ENCODE measurements at places on chromosomes 13 and 19.

DNA sequence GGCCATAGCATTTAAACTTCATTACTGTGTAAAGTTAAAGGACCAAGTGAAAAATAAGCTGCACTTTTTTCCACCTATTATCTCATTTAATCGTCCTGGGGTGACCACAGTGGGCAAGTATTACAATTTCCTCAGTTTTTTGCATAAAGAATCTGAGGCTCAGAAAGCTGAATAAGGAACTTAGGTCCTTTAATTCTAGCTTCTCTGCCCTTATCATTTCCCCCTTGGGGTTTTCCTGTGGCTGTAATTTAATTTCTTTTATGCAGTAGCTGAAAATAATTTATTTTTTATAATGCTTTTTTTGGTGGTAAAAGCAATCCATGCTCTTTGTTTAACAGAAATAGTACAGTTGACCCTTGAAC lies 59.8 kb upstream of the RCBTB2 start:
- DNase-seq: no peak

DNA sequence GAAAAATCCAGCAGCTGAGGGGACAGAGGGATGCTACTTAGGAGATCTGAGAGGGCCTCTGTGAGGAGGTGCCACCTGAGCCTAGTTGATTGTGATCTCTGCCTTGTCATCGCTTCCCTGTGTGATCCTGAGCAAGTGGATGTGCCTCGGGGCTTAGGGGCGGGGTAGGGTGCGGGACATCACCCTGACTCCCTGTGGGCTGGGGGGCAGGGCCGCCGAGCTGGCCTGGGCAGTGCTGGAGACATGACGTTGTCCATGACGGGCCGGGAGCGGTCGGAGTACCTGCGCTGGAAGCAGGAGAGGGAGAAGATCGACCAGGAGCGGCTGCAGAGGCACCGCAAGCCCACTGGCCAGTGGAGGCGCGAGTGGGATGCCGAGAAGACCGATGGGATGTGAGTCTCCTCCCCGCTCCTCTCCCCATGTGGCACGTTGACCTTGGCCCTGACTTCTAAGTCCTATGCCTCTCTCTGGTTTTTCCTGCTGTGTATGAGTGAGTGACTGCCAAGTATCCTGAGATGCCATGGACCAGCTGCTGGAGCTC lies 8.2 kb upstream of the INAFM1 start:
- no peak for DNase-seq

DNA sequence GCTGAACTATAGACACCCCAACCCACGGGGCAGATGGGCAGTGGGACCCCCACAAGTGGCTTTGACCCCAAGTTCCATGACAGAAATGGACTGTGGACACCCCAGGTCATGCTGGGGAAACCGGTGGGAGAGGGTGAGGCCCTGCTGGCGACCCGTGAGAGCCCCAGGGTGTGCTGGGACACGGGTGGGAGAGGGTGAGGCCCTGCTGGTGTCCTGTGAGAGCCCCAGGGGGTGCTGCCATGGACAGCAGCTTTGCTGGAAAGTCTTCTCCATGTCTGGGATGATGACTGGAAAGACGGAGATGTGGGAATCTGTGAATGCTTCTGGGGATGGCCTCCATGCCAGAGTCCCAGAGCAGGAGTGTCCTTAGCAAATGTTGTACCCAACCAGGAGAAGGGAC lies 148.4 kb downstream of the URI1 start:
- DNase-seq: no peak

DNA sequence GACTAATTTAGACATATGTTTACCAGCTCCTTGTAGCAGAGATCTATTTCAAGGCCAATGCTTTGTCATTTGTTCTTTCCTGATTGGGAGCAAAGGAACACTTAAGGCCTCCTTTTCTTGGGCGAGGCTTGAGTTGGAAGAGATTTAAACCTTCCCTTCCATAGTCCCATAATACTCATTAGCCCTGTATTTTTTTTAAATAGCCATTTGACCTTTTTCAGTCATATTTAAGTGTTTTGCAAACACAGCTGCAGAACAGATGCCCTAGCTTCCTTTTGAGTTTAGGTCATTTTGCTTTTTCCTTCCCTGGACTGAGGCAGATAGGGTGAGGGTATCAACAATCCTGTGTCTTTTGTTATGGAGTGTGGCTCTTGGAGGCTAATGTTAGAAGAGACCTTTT lies 198.3 kb downstream of the NBEA start:
- no peak for DNase-seq

DNA sequence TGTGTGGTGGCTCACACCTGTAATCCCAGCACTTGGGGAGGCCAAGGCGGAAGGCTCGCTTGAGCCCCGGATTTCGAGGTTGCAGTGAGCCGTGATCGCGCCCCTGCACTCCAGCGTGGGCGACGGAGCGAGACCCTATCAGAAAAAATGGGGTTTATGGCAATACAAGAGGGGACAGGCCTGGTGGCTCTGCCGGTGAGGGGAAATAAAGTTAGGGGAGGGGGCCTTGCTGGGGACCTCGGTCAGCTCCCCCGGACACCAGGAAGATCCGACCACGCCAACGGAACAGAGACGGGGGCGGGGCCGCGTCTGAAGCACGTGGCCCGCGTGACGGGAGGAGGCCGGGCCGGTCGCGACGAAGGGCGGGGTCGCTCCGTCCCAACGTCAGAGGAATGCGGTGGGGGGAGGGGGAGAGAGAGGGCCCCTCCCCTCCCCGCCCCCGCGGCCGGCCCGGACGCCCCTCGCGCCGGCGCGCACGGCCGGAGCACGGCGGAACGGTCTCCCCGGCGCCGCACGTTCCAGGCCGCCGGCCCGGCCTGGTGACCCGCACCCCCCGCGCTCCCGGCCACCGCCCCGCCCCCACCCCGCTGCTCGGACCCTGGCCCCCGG lies 1.9 kb upstream of the HNRNPL start:
- peak; percentile 95 for DNase-seq

DNA sequence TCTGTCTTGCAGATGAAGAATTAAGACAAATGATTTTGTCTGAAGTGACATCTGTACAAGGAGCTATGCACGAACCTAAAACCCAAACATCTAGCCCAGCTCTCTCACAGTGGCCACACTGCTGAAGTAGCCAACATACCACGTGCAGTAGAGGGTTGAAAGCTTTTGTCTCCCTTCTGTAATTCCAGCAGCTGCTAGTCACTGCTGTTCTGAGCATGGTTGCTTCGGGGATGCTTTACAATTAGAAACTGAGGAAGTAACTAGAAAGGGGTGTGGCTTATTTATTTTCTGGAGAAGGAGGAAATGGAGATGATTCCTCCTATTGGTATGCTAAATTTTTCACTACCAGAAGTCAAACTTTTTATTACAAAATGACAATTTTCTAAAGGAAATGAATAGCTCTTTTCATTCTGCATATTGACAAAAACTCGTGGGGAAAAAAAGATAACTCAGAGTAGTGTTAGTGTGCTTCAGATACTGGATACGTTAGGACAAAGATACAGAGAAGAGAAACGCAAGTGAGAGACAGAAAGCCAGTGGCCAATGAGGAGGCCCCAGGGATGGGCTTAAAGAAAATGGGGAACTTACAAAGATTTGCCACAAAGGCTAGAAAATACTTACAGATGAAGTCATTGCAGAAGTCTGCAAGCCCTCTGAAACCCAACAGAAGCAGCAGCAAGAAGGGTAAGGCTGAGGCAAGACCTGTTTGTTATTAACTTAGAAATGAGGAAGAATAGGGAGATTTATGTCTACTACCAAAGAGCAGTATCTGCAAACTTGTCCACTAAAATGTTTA lies 192.7 kb upstream of the MIR17HG start:
- DNase-seq: no peak

DNA sequence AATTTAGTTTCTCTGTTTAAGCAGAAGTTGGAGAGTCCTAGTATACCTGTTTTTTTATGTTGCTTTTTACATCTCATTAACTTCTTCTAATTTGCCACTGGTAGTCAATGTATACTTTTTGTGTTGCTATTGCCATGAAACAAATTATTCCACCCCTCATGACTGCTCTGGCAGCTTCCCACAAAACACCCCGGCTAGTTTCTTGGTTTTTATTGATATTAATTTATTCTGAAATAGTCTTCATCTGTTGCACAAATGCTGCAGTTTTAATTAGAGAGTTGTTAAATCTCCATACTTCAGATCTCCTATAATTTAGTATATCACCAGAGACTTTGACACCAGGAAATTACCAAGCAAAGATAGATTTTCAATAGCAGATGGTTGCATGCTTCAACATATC lies 1159.3 kb upstream of the PRR20A start:
- DNase-seq: no peak

GRCh38 chr13:51995677-51996551 lies 15.3 kb downstream of the ATP7B start:
- peak; percentile 42 for DNase-seq

DNA sequence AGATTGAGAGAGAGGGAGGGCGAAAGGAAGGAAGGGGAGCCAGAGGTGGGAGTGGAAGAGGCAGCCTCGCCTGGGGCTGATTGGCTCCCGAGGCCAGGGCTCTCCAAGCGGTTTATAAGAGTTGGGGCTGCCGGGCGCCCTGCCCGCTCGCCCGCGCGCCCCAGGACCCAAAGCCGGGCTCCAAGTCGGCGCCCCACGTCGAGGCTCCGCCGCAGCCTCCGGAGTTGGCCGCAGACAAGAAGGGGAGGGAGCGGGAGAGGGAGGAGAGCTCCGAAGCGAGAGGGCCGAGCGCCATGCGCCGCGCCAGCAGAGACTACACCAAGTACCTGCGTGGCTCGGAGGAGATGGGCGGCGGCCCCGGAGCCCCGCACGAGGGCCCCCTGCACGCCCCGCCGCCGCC lies at the start of gene TNFSF11:
Gene TNFSF11, plus strand, starts transcription at position 142 of the 400 bp plus-strand sequence. Its CDS starts 152 bp downstream, at position 294.
- DNase-seq: peak; percentile 26

GRCh38 chr13:40028446-40028845 lies 373.0 kb downstream of the COG6 start:
- no peak for DNase-seq

GRCh38 chr13:50842251-50842989 lies 1.1 kb downstream of the DLEU7 start:
- DNase-seq: no peak

GRCh38 chr19:58559275-58560006 lies 1.0 kb upstream of the UBE2M start:
- peak; percentile 96 for DNase-seq

DNA sequence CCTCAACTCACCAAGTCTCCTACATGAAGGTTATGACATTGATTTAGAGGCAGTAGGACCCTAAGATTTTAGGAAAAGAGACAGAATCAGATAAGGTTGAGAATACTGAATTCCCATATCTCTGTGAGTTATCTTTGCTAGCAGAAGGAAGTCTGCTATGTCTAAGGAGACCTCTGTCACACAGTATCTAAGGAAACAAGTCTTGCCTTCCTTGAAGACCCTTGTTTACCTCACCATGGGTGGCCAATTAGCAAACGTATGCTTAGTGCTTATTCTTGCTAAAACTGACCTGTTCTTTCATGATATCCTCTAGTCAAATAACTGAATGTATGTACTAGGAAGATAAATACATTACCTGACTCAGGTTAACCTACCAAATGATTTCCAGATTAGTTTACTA lies 855.4 kb upstream of the SLITRK1 start:
- no peak for DNase-seq

- no peak for DNase-seq
Measured at GRCh38 chr19:19081642-19082151, 17.9 kb downstream of the SLC25A42 start.

DNA sequence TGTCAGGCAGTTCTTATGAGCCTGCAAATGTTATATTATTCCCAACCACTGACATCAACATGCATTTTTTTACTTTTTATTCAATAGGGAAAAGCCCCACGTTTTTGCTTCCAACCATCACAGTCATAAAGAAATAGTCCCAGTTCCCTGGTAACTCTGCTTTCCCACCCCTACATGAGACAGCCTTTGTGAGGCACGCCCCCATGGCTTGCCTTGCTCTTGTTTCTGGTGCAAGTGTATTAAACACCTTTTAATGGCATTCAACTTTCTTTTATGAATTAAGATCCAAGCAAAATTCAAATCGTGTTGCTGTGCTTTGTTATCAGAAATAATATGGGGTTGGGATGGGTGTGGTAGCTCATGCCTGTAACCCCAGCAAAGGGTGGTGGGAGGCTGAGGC lies 54.2 kb upstream of the ZNF429 start:
- DNase-seq: no peak

DNA sequence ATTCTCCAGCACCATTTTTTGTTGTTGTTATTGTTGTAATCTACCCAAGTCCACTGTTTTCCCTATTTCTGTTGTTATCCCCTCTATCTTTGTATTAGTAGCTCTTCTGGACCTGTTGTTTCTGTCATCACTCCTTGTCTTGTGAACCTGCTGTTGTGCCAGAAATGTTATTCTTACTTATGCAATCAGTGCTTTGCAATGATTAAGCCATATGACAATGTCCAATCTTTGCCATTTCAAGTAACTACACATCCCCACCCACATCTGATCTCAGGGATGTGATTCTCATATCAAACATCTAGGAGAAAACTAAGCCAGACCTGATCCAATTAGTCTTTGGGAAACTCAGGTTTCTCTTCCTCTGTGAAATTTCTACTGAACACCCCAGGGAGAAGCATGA lies 472.6 kb upstream of the KLHL1 start:
- no peak for DNase-seq
